ENCODE measurements at places on chromosomes 2 and 18.
A peak's percentile ranks its signal among the peaks of the same experiment; 100 is the strongest.

DNA sequence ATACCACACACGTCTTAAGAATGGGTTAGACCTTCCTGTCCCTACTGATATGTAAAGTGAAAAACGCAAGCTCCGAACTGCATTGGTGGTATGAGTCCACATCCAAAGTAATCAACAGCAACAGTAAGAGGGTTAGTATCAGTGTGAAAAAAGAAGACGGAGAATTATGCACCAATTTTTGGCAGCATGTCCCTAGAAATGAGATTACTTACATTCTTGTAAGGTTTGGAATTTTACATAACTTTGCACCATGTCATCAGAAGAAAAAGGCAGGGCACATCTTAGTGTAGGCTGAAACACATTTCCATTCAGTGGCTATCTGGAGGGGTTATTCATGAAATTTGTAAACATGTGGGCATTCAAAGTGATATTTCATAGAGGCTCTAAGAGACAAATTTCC, 88.2 kb downstream of the LONRF2 start:
- no peak for DNase-seq

DNA sequence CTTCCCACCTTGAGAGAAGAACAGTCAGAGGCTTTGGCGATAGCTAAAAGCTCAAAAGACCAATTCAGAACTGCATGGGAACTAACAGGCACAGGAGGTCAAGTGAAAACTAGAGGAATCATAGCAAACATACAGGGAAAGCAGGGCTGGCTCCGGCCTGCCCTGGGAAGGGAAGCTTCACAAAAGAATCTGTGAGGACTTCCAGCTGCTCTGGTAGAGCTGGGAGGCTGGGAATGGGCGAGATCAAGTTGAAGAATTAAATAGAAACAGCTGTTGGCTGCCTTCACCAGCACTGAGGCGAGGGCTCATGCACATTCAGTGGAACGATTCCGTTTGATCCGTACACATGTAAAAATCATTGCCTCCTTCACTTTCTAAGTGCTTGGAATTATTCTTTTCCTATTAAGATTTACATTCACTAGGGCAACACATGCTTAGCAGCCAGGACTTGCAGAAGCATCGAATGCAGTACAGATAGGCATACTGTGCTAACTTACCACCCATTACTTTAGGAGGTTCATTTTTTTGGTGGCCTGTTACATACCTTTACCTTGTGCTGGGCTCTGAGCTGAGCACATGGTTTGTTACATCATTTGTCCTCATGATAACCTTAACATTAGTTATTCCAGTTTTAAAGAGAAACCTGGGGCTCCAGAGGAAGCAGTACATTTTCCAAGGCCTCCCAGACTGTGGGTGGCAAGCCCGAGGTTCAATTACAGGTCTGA, 125.4 kb upstream of the RNF152 start:
- DNase-seq, result no peak

- DNase-seq, result no peak
These were observed 139.1 kb downstream of the CYP26B1 start for GRCh38 chr2:72008608-72009007.

DNA sequence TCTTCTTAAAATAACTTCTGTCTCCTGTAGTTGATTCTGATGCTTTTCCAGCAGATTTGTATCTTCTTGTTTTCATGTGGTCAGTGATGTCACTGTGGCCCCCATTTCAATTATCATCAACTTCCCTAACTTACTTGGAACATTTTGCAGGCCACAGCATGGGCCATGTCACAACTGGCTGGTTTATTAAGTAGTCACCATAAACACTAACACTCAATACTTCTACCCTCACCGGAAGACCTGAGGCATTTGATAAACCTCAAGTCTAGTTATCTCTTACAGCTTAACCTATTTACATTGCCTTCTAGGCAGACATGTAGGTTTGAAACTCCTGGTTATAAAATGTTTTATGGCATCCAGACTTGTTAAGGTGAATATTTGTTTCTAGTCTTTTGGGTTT, 37.4 kb upstream of the PROKR1 start:
- DNase-seq, result no peak

DNA sequence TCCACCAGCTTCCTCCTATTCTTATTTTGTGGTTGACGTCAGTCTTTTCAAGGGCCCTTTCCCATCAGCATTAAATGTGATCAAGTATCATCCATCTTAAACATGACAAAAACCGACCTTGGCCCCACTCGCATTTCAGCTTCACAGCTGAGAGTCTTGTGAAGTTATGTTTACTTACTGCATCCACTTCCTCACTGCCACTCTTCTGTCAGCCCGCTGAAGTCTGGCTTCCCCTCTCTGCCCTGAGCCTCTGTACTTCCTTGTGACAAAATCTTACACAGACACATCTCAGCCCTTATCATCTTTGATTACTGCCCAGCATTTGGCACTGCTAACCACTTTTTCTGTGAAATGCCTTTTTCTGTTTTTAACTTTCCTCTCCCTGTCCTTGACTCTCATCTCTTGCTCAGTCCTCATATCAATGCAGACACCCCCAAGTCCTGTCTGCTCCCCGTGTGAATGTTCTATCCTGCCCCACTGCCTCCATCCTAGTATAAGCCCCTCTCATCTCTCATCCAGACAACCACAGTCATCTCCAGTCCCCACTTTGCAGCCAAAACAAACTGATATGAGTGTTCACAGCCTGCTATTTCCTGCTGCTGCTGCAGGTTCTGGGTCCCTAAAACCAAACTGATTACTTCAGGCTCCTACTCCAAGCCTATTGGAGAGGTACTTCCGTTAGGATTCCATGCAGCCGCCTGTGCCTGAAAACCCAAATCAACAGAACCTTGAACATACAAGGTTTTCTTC, 31.4 kb downstream of the FOSL2 start:
- no peak for DNase-seq

GRCh38 chr2:199364153-199364552, 93.6 kb downstream of the SATB2 start:
- no peak for DNase-seq

DNA sequence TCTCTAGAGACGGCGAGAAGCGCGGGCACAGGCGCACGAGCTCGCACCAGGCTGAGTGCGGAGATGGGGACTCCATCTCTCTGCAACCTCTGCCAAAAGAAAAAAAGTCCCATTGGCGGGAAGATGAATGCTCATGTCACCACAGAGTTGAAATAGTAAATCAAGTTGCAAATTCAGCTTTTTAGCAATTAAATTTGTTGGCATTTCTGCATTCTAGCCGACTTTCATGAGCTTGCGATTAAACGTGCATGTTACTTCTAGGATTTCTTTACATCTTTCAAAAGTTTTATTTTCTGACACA, 588 bp downstream of the CHAC2 start:
- no peak for DNase-seq

GRCh38 chr2:98912221-98912851, 23.7 kb downstream of the CRACDL start:
- no peak for DNase-seq

DNA sequence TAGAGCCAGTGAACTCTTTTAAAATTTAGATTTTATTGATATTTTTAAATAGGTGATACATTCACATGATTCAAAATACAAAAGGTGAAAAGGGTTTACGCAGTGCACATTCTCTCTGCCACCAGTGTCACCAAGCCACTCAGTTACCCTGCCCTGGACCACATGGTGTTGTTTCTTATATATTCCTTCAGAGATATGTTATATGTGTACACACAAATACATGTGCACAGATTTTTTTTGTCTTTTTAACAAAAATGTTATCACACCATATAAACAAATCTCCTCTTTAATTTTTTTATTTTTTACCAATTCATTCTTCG, 26.2 kb downstream of the SERPINB4 start:
- no peak for DNase-seq

DNA sequence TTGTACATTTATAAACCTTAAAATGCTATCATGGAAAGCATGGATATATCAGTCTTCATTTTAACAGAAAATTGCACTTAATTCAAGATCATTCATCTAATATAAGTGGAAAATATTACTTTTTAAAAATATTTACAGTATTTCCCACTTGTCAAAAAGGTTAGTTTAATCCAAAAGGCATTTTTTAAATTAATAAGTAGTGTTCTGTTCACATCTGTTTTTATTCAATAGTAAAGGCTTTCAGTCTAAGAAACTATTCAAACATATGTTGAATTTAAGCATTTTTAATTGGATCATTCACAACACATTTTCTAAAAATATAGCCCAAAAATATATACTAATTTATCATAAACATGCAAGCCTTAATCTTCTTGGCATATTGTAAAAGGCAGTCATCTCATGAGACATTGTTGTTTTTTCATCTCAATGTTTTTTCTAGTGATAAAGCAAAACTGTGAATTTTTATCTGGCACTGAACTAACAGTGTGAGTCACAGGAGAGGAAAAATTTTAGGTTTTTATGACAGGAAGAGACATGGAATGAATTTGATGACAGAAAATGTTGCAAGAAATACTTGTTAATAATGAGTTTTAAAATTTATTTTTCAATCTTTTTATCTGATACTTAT, 1642.5 kb upstream of the TMEFF2 start:
- no peak for DNase-seq

DNA sequence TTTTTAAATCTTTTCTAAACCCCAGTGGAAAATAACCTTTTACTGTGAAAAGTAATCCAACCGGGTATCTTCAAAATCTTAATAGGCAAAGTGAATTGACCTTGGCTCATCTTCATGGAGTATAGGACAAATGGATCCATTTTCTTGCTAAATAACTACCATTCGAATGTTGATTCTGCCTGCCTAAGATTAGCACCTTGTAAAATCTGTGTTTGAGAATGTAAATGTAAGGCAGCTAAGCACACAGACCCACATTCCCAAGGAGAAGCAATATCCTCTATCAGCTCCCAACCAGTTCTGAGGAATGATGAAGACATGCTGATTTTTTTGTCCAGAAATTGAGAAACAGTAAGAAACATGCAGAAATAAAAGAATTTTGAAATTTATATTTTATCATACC, 509.8 kb upstream of the SMIM21 start:
- no peak for DNase-seq

DNA sequence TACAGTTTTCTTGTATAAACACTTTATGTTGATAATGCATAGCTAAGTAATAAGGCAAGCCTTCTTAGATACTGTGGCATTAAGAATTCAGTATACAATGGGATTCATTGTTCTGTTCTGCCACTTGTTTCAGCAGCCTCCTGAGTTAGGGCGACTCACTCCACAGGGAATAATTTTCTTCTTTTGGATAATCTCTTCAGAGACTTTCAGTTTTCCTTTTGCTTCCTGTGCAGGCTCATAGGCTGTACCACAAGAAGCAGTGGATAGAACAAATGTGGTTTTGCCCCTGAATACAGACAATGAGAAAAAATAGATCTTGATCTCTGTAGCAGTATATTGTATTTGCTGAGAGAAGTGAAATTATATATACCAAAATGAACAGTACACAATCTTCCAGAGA, 298.0 kb downstream of the ZNF407 start:
- peak; percentile 7 for DNase-seq

GRCh38 chr2:67760995-67761394, 301.8 kb downstream of the C1D start:
- no peak for DNase-seq

GRCh38 chr2:111930875-111931274, 32.5 kb downstream of the MERTK start:
- no peak for DNase-seq

DNA sequence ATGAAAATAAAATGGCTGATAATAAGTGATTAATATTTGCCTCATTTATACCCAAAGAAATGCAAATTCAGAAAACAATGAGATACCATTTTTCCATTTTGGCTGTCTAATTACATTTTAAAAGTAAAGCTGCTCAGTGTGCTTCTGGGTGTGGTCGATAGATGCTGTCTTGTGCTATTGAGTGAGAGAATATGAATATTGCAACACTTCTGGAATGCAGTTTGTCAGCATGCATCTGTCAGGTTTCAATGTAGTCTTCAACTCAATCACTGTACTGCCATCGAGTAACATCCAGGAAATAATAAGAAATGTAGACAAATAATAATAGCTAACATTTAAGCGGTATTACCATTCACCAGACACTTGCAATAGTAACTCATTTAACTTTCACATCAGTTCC, 3.9 kb downstream of the IL18R1 start:
- no peak for DNase-seq

DNA sequence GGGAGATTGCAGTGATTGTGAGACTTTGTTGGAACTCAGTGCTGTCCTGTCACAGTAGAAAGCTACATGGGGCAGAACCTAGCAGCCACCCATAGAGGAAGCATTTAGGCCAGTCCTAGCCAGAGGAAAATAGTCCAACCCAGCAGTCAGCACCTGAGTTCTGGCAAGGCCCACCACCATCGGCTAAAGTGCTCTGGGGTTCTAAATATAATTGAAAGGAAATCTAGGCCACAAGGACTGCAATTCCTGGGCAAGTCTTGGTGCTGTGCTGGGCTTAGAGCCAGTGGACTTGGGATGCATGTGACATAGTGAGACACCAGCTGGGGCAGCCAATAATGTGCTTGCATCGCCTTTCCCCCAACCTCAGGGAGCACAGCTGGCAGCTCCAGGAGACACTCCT, 28.9 kb upstream of the ACTR2 start:
- peak; percentile 19 for DNase-seq

GRCh38 chr2:225582355-225583116, 183.0 kb downstream of the NYAP2 start:
- DNase-seq, result no peak

DNA sequence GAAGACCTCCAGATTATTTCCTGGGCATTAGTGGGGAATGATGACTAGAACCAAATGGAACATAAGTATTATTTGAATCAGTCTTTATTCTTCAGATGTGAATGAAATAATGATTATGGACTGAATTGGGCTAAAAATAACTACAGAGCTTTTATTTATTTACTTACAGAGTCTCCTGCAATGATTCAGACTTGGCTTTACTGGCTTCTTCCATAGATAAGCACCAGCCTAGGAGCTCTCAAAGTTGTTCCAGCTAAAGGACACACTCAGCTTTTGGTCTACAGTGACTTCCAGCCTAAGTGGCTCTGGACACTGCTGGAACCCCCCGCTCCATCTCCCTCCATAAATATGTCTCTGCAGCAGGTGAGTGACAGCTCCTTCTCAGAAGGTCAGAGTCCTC, 24.3 kb upstream of the ARHGAP25 start:
- DNase-seq, result no peak

GRCh38 chr2:103784261-103784660, 1022.4 kb downstream of the TMEM182 start:
- DNase-seq, result peak; percentile 4

GRCh38 chr2:44937688-44938240, 3.7 kb upstream of the SIX3 start:
- DNase-seq, result no peak

DNA sequence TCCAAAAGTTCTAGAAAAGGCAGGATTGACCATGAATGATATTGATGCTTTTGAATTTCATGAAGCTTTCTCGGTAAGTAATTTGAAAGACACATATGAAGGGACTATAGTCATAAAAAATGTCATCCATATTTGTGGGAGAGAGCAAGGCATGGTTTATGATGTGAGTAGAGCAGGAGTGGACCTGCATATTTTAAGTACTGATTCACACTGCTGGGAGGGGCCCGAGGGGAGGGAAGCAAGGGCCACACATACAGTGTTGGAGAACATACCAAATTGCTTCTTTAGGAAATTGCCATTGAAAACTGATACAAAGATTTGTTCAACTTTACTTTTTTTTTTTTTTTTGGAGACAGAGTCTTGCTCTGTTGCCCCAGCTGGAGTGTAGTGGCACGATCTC, 39.4 kb downstream of the HADHB start:
- no peak for DNase-seq

Measured in hippocampal formation (tissue), 2 donors.